RWPE2 (cell line): ENCODE measurements at places on chromosomes 2 and 18.
A peak's percentile ranks its signal among the peaks of the same experiment; 100 is the strongest.

- peak; percentile 29 for DNase-seq
- peaks cover 54% of the 10 kb centered on the region for H3K27me3 ChIP-seq
Observed at GRCh38 chr2:26562811-26563645, 78.1 kb downstream of the CIB4 start.

- no peaks in the 10 kb centered on the region for H3K36me3 ChIP-seq
- no peaks in the 10 kb centered on the region for H3K27me3 ChIP-seq
- no peak for DNase-seq
- H3K4me1 ChIP-seq = peaks cover 11% of the 10 kb centered on the region
- no peak overlapping the region for H3K4me3 ChIP-seq
- H3K27ac ChIP-seq = no peak overlapping the region
Observed at GRCh38 chr2:180021850-180022249, 14.8 kb upstream of the CWC22 start.

GRCh38 chr18:53906681-53907080 is 317.8 kb downstream of the MBD2 start:
- no peak for DNase-seq
- H3K27me3 ChIP-seq = no peaks in the 10 kb centered on the region
- H3K4me3 ChIP-seq = no peak overlapping the region
- H3K27ac ChIP-seq = no peak overlapping the region
- no peaks in the 10 kb centered on the region for H3K4me1 ChIP-seq
- no peaks in the 10 kb centered on the region for H3K36me3 ChIP-seq

DNA sequence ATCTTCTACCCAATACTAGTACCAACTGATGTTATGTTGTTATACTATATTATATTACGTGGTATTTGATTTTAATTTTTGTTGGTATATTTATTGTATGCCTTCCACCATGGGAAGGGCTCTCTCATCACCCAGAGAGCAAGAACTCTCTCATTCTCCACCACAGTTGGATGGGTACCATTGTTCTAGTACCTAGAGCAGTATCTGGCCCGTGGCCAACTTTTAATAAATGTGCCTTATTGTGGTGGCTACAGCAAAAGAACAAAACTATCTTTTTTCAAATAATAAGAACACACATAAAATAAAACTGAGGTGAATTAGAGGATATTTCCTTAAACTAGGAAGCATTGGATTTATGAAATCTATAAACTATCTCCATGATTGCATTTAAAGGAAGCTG is 71.8 kb downstream of the PID1 start:
- H3K4me3 ChIP-seq = no peak overlapping the region
- no peaks in the 10 kb centered on the region for H3K27me3 ChIP-seq
- no peak overlapping the region for H3K27ac ChIP-seq

- H3K27me3 ChIP-seq = no peaks in the 10 kb centered on the region
- DNase-seq = no peak
- H3K4me1 ChIP-seq = no peaks in the 10 kb centered on the region
- H3K27ac ChIP-seq = peak overlapping the region; percentile 20
- H3K36me3 ChIP-seq = peaks cover 30% of the 10 kb centered on the region
Observed at GRCh38 chr2:169694894-169695260, 608 bp downstream of the PHOSPHO2 start.

DNA sequence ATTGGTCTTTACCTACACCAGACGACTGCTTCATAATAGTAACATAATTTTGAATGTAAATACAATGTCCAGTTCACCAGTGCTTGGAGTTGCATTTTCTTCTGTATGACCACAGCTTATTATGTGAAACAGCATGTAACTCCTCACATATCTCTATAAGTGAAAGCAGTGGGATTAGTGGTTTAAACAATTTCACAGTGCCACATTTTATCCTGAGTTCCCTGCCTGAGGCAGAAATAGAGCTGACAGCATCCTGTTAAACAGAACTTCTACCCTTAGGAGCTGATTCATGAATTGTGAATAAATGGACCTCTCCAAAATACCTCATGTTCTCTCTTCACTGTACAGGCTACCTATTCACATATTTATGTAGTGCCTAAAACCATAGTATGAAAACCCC is 542.3 kb upstream of the VWC2L start:
- H3K4me3 ChIP-seq = no peak overlapping the region
- H3K27me3 ChIP-seq = no peaks in the 10 kb centered on the region
- DNase-seq = no peak
- H3K36me3 ChIP-seq = no peaks in the 10 kb centered on the region

GRCh38 chr18:79617511-79618500 is 61.8 kb upstream of the CTDP1 start:
- no peak overlapping the region for H3K27ac ChIP-seq
- DNase-seq = peak; percentile 60
- no peak overlapping the region for H3K4me3 ChIP-seq
- H3K27me3 ChIP-seq = no peaks in the 10 kb centered on the region
- no peaks in the 10 kb centered on the region for H3K4me1 ChIP-seq

- no peaks in the 10 kb centered on the region for H3K36me3 ChIP-seq
- peaks cover 8% of the 10 kb centered on the region for H3K4me1 ChIP-seq
- no peak overlapping the region for H3K4me3 ChIP-seq
Observed at GRCh38 chr2:10141736-10142639, 19.4 kb downstream of the RRM2 start.

DNA sequence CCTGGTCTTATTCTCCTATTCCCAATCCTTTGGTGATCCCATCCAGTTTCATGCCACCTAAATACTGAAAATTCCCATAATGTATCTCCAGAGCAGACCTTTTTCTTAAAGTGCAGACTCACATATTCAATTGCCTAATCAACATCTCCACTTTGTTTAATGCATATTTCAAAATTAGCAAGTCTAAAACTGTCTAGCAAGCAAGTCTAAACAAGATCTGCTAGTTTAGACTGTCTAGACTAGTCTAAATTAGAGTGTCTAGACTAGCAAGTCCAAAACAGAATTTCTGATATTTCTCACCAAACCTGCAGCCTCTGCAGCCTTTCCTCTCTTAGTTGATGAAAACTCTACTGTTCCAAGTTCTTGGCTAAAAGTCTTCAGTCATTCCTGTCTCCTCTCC is 44.6 kb downstream of the THUMPD2 start:
- H3K27ac ChIP-seq = no peak overlapping the region
- peaks cover 57% of the 10 kb centered on the region for H3K36me3 ChIP-seq
- DNase-seq = no peak
- no peak overlapping the region for H3K4me3 ChIP-seq
- no peaks in the 10 kb centered on the region for H3K4me1 ChIP-seq

GRCh38 chr2:11396467-11397445 is 52.3 kb upstream of the ROCK2 start:
- no peaks in the 10 kb centered on the region for H3K4me1 ChIP-seq
- no peak overlapping the region for H3K4me3 ChIP-seq
- no peak for DNase-seq
- H3K27me3 ChIP-seq = no peaks in the 10 kb centered on the region
- no peaks in the 10 kb centered on the region for H3K36me3 ChIP-seq

DNA sequence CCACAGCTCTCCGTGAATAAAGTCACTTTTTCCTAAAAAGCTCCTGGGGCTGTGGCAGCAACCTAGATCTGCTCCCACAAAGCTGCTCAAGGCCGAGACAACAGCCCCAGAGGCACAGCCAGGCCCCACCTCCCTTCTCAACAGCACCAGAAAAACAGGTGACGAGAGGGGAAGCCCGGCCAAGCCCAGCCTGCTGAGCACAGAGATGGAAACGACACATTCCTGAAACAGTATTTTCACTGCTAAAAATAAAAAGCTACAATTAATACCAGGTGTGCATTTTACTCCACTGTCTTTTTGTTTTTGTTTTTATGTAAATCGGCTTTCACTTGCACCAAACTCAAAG is 199.3 kb downstream of the HDAC4 start:
- H3K36me3 ChIP-seq = no peaks in the 10 kb centered on the region
- no peaks in the 10 kb centered on the region for H3K4me1 ChIP-seq
- H3K27ac ChIP-seq = no peak overlapping the region
- DNase-seq = no peak
- no peak overlapping the region for H3K4me3 ChIP-seq

DNA sequence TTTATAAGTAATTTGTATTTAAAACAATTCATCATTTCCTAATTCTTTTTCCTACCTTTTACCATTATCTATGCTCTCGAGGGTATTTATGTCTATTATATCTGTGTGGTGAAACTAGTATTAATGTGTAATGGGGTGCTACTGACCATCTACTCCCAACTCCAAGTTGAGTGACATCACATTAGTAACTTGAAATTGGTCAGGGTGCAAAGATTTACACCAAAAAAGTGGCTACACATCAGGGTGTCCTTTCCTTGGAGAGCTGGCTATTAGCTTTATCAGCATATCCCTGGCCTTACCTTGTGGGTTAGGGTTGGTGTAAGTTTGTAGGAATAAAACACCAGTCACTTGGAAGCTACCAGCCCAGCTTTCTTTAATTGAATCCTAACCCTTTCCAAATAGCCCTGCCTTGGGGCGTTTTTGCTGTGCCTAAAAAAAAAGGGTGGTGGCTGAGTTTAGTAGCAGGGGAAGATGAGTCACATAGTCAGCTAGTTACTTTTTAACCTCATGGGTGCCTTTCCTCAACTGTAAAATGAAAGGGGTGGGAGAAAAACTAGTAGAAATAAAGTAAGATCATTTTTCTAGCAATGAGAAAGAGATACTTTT is 14.0 kb downstream of the ANXA4 start:
- no peak for DNase-seq
- H3K4me3 ChIP-seq = no peak overlapping the region
- no peaks in the 10 kb centered on the region for H3K27me3 ChIP-seq

- no peak overlapping the region for H3K4me3 ChIP-seq
- H3K27ac ChIP-seq = no peak overlapping the region
- no peaks in the 10 kb centered on the region for H3K4me1 ChIP-seq
Observed at GRCh38 chr2:149115781-149116180, 77.3 kb downstream of the LYPD6B start.

GRCh38 chr2:50196775-50197480 is 835.0 kb downstream of the NRXN1 start:
- H3K36me3 ChIP-seq = no peaks in the 10 kb centered on the region
- DNase-seq = no peak
- no peak overlapping the region for H3K27ac ChIP-seq
- H3K4me1 ChIP-seq = no peaks in the 10 kb centered on the region
- H3K27me3 ChIP-seq = no peaks in the 10 kb centered on the region
- H3K4me3 ChIP-seq = no peak overlapping the region

- no peak overlapping the region for H3K4me3 ChIP-seq
- no peak for DNase-seq
- no peaks in the 10 kb centered on the region for H3K4me1 ChIP-seq
- H3K36me3 ChIP-seq = no peaks in the 10 kb centered on the region
- no peaks in the 10 kb centered on the region for H3K27me3 ChIP-seq
Observed at GRCh38 chr2:225764346-225764745, 364.8 kb downstream of the NYAP2 start.

DNA sequence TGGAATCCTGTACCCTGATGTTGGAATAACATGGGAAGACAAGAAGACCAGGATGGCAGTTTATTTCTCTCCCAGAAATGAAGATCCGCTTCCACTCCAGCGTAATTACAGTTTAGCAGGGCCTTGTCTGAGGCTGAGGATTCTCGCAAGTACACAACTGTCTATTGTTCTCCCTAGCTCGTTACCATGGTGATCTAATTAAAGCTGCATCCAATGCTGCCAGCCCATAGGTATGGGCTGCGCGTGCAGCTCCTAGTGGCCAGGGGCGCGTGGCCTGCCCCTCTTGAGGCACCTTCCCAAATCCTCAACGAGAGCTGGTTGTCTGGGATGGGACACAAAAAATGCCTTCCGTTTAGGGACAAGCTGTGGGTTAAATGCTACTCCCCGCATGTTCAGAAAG is 344.9 kb downstream of the CYRIA start:
- no peak overlapping the region for H3K27ac ChIP-seq
- no peak for DNase-seq
- H3K36me3 ChIP-seq = no peaks in the 10 kb centered on the region
- no peaks in the 10 kb centered on the region for H3K4me1 ChIP-seq
